ENCODE measurements at places on chromosomes 7 and 10.
A peak's percentile ranks its signal among the peaks of the same experiment; 100 is the strongest.

- DNase-seq, result no peak
Observed at GRCh38 chr10:127024685-127025435, 119.6 kb downstream of the DOCK1 start.

DNA sequence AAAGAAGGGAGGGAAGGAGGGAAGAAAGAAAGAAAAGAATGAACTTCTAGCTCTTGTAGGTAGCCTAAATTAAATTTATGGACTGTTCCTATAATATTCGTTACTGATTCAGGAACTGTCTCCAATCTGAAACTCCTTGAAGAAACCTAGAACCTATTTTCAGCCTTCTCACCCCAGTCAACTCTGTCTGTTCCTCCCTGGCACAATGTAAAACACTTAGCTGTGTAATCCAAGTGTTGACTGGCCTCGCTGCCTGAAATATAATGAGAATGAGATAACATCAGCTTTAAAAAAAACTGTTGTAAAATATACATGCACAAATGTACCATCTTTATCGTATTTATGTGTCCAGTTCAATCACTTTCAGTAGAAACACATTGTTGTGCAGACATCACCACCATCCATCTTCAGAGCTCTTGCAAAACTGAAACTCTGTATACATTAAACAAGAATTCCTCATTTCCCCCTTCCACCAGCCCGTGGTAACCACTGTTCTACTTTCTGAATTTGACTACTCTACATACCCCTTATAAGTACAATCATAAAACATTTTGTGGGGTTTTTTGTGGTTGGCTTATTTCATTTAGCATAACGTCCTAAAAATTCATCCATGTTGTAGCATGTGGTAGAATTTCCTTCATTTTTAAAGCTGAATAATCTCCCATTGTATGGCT lies 6.3 kb upstream of the C7orf33 start:
- no peak for DNase-seq

GRCh38 chr10:79025199-79025832 lies 43.5 kb upstream of the ZMIZ1 start:
- no peak for DNase-seq

DNA sequence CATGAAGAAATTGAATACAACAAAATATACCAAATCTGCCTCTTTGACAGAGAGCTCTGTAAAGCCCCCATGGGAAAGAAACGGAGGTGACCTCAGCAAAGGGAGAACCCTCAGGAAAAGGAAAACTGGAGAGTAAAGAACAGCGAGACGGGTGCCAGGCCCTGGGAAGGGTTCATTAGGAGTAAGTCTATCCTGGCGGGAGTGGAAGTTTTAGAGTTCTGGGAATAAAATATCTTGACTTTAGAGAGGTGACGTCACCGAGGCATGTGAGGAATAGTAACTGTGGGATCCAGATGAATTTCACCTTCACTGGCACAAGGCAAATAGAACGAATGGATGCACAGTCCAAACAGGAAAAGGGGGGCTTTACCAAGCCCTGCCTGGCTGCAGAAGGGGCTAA lies 362.8 kb upstream of the IGFBP3 start:
- no peak for DNase-seq

GRCh38 chr7:140640727-140641523 lies at the start of gene DENND2A:
DENND2A (minus strand) TSS chr7:140640813; CDS start chr7:140602397, 38,416 bp downstream.
- DNase-seq, result peak; percentile 80

DNA sequence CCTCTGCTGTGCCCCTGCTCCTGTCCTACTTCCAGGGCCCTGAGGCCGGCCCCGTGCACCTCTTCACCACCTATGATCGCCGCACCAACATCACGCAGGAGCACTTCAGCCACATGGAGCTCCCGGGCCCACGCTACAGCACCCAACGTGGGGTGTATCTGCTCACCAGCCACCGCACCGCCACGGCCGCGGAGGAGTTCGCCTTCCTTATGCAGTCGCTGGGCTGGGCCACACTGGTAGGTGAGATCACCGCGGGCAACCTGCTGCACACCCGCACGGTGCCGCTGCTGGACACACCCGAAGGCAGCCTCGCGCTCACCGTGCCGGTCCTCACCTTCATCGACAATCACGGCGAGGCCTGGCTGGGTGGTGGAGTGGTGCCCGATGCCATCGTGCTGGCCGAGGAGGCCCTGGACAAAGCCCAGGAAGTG lies 1.8 kb downstream of the RBP3 start:
- DNase-seq, result no peak

DNA sequence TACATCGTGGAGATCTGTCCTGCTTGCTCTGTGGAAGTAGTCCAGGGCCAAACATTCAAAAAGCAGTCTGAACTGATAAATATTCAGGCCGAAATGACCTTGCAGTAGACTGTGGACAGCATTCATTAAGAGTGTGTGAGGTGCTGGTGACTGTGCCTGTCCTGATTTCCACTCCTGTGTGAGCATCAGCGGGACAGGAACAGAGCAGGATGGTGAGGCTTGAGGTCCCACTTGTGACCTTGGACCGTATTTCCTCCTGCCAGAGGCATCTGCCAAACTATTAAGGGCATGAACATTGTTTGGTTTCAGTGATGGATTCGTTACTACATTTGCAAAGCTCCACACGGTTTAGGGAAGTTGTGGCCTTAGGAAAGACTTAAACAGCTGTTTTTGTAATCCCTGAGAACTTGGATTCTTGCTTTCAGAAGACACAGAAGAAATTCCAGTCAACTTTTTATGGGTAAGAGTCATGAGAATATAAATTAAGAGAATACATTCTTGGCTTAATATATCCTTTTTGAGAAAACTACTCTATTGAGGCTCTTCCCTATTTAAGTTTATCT lies 32.8 kb downstream of the CCNY start:
- DNase-seq, result no peak

DNA sequence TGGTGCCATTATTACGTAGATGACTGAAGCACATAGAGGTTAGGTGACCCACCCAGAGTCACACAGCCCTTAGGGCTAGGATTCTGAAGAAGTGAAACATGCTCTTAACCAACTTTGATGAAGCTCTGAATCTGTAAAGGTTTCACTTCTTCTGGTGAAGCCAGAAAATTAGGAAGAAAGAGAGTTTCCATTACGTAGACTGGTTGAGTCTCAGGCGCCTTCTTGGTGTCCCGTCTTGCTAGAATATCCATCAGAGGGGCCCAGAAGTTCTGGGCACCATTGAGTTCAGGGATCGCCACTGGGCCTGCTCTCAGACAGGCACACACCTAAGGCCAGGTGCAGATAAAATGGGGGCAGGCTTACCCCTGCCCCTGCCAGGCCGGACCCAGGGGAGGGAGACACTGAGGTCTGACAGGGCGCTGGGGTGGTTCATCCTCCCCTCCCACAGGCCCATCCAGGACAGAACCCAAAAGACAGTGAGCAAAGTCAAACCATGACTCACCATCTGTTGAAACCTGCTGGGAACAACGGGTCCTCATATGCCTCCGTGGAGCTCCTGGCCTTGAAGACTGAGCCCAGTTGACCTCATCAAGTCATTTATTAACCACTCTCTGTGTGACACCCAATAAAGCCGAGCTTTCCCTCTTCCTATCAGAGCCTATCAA lies 33.2 kb downstream of the DRGX start:
- no peak for DNase-seq

- DNase-seq, result peak; percentile 8
Observed at GRCh38 chr10:1163204-1163660, 107.0 kb downstream of the WDR37 start.

GRCh38 chr10:72333112-72334015 lies 21.4 kb downstream of the DNAJB12 start:
- DNase-seq, result no peak

GRCh38 chr7:39428221-39428620 lies 138.0 kb upstream of the YAE1 start:
- DNase-seq, result no peak

DNA sequence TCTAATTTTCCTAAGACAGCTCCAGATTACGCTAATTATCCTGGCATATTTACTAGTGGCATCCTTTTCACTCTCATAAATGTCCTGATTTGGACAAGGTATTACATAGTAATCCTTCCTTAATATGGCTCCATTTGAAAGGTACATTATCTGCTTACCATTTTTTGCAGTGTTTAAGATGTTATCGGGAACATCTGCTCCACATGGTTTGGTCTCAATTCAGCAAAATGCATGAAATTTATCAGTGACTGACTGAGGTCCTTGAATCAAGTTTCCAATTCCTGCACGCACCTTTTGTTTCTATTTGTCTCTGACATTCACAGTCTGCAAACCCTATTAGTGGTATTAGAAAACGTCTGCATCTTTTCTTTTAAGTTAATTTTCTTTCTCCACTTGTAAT lies 384.1 kb upstream of the KIAA1217 start:
- DNase-seq, result no peak

- DNase-seq, result no peak
Observed at GRCh38 chr7:151819866-151820265, 57.0 kb downstream of the PRKAG2 start.

GRCh38 chr7:127766831-127767459 lies 115.0 kb downstream of the SND1 start:
- no peak for DNase-seq

DNA sequence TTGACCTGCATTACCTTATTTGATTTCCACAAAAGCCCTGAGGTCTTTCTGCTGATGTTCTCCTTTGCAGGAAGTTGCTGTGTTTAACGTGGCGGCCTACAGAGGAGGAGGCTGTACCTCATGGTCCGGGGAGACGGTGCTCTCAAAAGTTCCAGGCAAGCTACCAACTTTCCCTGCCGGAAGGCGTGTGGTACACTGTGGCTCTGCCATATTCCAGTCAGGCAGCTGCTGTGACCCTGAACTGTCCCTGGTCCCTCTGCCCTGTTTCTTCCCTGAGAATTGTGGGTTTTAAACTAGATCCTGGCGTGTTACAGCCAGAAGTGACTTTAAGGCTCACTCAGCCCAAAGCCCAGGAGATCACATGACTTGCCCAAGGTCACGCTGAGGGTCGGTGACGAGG lies 139.2 kb downstream of the TEX36 start:
- DNase-seq, result no peak

GRCh38 chr10:15201589-15202300 lies 33.3 kb upstream of the NMT2 start:
- DNase-seq, result no peak

DNA sequence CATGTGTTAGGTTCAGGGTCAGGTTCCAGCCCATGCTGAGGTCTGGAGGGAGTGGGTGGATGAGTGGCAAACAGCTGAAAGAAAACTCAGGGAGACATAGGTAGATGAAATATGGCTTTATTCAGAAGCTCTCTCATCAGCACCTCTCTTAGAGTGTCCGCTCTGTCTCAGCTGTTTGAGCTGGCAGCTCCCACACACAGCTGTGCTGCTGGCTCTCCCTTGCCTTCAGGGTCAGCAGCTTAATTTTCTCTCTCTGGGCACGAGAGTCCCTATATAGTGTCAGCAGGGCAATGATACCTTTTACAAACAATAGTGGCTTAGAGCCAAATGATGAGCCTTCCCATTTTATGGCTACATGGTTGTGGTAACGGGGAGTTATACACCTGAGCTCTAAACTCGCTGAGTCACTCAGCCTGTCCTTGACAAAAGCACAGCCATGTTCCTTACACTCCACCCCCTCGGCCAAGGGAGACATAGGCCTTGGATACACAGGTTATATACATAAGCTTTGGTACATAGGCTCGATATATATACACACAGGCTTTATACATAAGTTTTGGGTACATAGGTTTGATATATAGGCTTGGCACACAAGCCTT lies 10.4 kb downstream of the RNF133 start:
- DNase-seq, result no peak

DNA sequence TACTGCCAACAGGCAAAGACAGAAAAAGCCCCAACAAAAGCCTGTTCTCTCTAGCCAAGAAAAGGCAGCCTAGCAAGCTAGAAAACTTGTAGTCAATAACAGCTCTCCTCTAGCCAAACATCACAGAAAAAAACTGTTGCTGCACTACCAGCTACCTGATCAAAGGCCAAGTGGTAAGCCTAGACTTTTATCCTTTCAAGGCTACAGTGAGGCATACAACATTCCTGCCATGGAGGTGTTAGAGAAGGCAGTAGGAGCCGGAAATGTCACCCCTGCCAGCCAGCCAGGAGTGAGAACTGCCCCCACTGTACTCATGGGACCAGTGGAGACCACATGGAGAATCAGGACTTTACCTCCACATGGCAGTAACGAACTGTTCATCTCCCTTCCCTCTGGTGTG lies 31.2 kb downstream of the CCDC126 start:
- DNase-seq, result no peak

- DNase-seq, result no peak
Observed at GRCh38 chr10:12792889-12793556, 208.5 kb downstream of the CCDC3 start.

GRCh38 chr7:129804111-129804889 lies 148.5 kb downstream of the UBE2H start:
- DNase-seq, result no peak

DNA sequence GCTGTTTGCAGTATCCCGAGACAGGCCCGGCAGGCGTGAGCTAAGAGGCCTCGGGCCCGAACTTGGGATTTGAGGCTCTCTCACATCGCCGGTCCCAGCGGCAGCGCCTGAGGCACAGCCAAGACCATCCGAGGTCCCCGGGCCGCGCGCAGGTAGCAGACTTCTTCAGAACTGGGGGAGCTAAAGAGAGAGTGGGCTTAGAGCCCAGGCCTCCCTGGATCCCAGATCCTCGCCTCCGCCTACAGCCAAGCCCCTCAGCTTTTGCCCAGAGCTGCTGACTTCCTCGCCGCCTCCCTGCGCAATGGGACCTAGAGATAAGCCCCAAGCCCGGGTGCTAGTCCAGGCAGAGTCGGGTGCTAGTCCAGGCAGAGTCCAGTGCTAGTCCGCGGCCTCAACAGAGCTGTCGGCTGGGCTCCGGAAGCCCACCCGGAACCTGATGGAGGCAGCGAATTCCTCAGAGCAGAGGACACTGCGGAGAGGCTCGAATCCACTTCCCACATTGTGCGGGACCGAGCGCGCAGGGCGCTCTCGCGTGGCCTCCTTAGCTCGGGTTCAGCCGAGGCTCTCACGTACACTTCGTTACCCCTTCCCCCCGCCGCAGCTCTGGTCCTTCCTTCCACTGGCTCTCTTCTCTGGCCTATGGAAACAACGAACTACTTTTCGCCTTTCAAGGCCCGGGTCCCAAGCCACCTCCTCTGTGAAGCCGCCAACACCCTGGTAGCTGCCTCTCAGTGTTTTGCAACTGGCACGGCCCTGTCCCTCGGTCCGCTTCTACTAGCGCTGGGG lies 5.8 kb downstream of the LBX1 start:
- no peak for DNase-seq

DNA sequence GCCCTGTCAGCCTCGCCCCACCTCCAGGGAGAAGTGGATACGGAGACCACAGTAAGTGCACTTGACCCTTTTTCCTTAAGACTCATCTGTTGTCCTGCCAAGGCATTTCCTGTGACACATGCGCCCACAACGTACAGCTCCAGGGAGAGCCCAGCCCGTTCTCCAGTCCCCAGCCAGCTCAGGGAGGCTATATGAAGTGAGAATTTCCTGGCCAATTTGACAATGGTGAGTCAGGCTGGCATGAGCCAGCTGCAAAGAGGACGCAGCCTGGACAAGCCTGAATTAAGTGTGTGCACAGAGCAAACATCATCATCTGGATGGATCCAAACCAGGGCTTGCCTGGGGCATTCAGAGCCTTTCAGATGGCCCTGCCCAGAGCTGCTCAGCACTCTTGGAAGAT lies 244.8 kb downstream of the KCNMA1 start:
- no peak for DNase-seq

DNA sequence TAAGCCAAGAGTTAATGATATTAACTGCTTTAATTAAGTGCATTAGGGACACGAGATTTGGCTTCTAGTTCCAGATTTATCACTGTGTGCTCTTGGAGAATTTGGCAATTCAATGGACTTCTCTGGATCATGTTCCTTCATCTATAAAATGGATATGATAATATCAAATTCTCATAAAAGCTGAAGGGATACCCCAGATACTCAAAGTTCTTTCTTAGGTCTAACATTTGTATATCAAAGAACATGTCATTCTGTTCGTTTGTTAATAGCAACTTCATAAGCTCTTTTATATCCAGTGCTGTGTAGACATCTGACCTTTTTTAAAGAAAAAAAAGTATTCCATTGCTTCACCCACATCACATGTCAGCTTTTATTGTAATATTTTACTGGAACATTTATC lies 54.6 kb upstream of the HDAC9 start:
- DNase-seq, result no peak
